ENCODE measurements at places on chromosomes 1 and 21. TPM values are rescaled to one million over a fixed set of nuclear protein-coding genes. Genes with fewer than 3 reads are reported as not detected.

BRINP3 gene
- not detected for total RNA-seq

- DNase-seq: no peak
Observed at GRCh38 chr1:12722626-12723025, 6.7 kb downstream of the AADACL3 start.

GRCh38 chr1:201191653-201192260 lies 1.1 kb downstream of the IGFN1 start:
- DNase-seq: no peak

GRCh38 chr1:185463011-185463410 lies 146.0 kb upstream of the IVNS1ABP start:
- no peak for DNase-seq

S100A12 gene
- total RNA-seq: 5.5 TPM

DNA sequence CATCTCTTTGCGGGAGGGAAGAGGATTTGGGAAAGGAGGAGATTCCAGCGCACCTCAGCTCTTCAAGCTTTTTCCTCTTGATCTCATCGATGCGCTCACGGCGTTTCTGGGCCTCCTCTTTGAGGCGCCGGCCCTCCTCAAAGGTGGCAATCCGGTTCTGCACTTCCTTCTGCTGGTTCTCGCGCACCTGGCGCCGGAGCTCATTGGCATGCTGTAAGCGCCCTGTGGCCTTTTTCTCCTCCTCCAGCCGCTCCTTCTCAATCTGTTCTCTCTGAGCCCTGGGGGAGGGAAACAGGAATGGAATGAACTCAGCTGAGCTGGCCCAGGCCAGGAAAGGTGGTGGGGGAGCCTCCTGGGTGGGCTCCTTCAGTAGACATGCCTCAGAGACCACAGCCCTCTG lies 10.4 kb upstream of the VSIG8 start:
- no peak for DNase-seq

RAP1GAP gene
- total RNA-seq: 0.44 TPM

LIPI gene
- not detected for total RNA-seq

DNA sequence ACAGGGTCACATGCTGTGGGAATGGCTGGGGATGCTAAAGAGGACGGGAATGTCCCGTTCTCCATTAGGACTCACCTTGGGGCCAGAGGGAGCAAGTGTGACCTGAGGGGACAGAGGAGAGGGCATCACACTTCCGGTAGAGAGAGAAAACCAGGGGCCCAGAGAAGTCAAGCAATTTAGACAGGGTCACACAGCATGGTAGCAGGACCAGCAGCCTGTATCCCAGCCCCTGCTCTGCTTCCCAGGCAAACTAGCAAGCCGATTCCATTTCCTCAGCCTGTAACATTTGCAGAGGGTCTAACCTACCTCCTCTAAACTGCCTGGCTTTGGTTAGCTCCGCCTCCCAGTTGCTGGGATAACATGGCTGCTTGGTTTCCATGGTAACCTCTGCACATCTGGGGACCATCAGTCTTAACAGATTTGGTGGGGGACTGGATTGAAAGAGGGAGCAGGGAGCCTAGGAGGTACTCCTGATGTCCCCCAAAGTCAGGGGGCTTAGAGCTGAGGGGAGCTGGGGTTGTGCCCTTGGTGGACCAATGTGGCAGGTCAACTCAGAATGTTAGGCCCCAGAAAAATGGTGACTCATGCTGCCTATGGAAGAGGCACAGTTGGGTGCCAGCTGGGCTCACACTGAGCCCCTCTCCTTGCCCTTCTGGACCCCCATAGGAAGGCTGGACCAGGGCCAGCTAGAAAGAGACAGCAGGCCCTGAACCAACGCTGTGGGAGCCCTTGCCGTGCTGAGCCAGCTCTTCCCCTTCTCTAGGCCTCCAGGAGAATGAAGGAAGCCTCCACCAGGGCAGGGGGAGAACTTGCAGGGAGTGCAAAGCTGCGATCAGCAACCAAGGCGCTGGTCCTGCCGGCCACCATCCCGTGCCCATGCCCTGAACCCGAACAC lies 9.5 kb downstream of the COL16A1 start:
- DNase-seq: no peak

DNA sequence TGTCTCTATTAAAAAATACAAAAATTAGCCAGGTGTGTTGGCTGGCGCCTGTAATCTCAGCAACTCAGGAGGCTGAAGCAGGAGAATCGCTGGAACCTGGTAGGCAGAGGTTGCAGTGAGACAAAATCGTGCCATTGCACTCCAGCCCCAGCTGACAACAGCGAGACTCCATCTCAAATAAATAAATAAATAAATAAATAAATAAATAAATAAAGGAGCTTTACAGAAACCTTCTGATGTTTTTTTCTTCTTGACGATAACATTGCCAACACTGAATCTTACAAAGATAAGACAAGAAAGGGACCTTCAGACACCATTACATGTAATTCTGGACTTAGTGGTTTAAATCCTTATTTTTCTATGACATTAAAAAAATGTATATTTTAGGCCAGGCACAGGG lies 47.8 kb upstream of the LGALS8 start:
- DNase-seq: no peak

TLCD4 gene
- total RNA-seq: not detected

DNA sequence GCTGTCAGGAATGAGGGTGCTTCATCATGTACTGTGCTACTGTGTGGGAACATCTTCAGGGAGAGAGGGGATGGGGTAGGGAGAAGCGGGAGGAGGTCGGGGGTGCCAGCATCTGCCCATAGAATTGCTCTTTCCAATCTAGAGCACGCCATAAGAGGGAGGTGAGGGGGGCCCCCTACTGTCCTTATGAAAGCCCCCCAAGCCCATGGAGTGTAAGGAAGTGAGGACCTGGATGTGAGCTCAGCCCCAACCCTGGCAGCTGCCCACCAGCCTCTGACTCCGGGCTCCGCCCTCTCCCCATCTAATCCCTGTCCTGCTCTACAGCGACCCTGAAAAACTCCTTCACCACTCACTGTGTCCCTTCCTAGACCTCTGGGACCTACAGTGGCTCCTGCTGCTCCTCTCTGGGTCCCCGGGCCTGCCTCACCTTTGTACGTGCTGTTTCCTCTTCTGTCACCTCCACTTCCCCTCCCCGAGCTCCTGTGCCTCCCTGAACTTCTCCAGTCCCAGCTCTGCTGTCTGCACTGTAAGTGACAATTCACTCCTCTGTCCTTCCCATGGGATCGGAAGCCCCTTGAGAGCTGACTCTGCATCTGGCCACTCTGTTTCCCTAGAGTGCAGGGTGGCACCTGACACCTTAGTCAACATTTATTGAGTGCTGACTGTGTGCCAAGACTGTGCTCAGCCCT lies 269.4 kb downstream of the PTPRU start:
- no peak for DNase-seq

- peak; percentile 29 for DNase-seq
Observed at GRCh38 chr1:62841587-62842169, 57.7 kb downstream of the ATG4C start.

- DNase-seq: no peak
Observed at GRCh38 chr1:65206836-65207235, 58.8 kb downstream of the AK4 start.

Measured in CD4-positive, alpha-beta T cell (primary cell).